Nucleus accumbens (tissue), 56 donors: ENCODE measurements at places on chromosomes 1 and 21.
A peak's percentile ranks its signal among the peaks of the same experiment; 100 is the strongest.

- DNase-seq, result no peak
These were observed 13.3 kb downstream of the COL6A2 start for GRCh38 chr21:46111193-46111571.

GRCh38 chr1:35718492-35719336 is at the start of gene C1orf216:
Gene C1orf216 (minus strand): TSS chr1:35718884. CDS start chr1:35716321, 2,563 bp downstream.
- DNase-seq, result no peak

GRCh38 chr1:5403935-5404334 is 588.3 kb downstream of the NPHP4 start:
- no peak for DNase-seq

DNA sequence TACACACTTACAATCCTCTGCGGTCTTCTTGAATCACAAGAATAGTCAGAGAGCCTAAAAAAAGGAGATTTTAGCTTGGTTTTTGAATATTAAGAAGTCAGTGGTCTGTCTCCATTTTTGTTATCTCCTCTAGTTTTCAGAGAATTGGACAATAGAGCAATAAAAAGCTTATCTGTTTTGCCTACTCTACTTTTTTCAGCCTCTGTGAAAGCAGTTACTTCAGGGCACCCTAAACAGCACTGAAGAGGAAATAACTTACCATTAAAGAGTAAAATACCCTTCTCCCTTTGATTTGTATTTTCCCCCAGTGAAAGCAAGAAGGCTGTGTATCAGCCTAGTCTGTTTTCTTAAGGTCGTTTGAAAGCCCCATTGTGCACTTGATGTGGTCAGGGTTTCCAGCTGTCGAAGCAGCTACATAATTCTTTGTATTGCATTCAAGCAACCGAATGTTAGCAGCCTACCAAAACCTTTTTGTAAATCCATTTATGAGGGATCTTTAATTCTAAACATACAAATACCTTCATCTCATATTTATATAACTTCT is 1.0 kb downstream of the NTMT2 start:
- DNase-seq, result no peak

DNA sequence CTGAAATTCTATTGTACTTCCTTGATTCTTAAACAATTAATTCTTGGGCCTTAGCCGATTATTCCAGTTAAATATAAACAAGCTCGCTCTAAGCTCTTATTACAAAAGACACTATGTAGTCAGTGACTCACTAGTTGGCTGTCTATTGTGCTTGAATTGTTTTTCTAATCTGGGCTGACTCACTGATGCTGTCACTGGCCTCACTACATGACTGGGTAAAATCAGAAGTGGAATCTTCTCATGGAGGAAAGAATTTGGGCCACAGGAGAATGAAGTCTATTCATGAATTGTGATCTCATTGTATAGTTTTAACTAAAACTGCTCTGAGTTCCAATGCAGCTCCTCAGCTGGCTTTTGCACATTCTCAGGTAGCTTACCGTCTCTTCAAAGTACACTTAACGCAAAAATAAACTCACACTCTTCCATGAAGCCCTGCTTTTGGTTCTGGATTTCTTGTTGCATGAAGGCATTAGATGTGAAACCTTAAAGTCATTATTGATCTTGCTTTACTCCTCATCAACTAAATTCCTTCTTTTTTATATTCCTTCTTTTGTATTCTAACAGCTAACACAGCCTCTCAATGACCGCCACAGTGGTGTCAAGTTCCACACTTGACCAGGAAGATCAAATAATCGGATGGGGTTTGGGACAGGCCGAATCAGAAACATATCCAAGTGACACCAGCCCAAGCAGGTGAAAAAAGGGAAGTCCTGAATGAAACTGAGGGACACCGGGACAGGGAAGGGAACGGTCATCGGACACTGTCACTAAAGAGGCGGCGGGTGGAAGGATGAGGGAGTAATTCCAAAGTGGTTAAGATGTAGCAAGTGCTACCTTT is 80.9 kb upstream of the LBR start:
- DNase-seq, result peak; percentile 45

DNA sequence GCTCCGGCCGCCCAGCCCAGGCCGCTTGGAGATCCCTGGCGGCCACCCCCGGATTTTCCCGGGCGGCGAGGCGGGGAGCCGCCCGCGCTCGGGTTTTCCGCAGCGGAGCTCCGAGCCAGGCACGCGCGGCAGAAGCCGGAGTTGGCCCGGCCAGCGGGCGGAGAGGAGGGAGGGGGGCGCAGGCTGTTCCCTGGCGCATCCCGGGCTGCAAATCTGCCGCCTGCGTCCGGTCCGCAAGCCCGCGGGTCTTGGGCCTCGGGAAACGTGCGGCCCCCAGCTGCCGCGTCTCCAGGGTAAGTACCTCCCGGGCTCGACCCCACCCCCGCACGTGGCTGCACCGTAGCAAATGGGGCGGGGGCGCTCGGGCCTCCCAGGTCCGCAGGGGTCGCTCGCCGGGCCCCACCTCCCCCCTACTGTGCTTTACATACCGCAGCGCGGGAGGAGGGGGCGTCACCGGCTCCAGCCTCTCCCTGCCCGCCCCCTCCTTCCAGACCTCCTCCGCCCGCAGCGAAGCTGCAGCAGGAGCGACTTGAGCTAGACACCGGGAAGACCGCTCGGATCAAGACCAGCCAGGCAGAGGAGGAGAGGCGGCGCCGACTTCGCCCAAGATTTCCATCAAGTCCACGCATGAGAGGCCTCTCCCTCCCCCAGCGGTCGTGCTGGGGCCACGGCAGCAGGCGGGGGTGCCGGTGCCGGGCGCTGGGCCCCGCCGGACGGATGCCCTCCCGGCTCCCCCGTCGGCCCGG is 1.6 kb downstream of the TMEM200B start:
- no peak for DNase-seq

- DNase-seq, result no peak
These were observed 253.2 kb downstream of the PTPRC start for GRCh38 chr1:198892065-198892464.

- DNase-seq, result no peak
These were observed 175.0 kb downstream of the VAV3 start for GRCh38 chr1:107789817-107790524.

GRCh38 chr1:2606881-2607621 is 20.5 kb downstream of the PRXL2B start:
- DNase-seq, result no peak

DNA sequence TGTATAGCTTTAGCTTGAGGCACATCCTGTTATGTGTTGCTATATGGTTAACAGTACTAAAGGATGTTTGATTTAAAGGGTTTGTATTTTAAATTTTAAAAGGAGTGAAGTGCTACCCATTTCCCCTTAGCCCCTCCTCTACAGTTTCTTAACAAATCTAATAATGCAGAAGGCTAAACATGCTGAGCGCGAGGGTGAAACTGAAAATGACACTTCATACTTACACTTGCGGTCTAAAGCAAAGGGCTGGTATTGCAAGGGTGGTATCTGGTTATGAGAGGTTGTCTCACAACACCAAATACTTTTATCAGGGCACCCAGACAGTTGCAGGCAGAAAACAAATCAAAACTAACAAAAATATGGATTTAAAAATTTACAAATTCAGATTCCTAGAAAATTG is 172.3 kb downstream of the SIPA1L2 start:
- no peak for DNase-seq

DNA sequence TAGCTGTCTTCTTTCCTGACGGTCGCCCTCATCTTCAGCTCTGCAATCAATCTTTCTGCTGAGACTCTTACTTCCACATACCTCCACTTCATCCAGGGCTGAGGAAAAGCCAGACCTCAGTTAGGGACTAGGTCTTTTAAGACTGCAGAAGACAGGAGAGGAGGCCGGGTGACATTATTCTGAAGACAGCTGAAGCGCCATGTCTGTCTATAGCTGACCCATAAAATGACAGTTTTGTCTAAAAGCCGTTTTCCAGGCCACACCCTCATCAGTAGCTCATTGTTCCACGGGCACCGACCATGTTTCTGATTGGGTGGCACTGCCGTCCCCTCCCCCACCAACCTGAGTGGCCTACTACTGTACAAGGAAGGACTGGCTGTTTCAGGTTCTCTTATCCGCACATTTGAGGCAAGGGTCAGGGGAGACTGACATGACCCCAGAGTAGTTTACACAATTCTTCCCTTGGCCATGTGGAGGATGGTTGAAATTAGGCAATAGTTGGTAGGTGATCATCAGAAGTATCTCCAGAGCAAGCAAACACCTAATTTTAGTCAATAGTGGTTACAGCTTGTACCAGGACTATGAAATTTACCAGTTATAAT is at the start of gene ADCY10:
ADCY10 (minus strand) TSS at position 240 of the 602 bp plus-strand sequence. CDS start 8,994 bp downstream, outside the sequence.
- no peak for DNase-seq

- no peak for DNase-seq
These were observed 68.0 kb upstream of the WDR26 start for GRCh38 chr1:224502459-224503160.

DNA sequence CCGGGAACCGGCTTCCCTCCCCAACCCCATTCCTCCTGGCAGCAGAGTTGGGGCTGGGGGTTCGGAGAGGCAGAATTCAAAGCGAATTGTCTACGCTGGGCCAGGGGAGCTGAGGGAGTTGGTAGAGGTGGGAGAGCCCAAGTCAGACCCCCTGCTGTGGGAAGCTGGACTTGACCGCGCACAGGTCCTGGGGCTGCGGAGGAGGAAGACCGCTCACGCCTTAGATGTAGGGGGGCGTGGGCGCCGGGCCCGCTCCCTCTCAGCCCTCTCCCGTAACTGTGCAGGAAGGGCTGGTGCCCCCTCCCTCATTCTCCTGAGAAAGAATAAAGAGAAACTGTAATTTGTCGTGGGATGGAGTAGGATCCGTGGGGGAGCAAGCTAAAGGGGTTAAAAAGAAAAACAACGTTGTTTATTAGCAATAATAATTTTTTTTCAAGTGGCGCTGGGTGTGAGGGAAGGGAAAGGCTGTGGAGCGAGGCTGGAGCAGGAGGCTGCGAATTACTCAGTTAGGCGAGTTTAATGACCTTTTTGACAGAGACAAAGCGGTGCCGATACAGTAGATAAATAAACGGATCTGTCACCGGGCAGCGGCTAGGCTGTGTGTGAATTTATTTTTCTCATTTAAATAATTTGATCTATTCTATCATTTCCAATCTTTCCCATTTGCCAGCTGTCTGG is 838 bp upstream of the GRIK3 start:
- no peak for DNase-seq

GRCh38 chr1:117301901-117302300 is 65.3 kb upstream of the MAN1A2 start:
- DNase-seq, result no peak

GRCh38 chr1:6365047-6365446 is 28.5 kb downstream of the ACOT7 start:
- DNase-seq, result no peak

GRCh38 chr1:240056350-240056749 is 35.3 kb upstream of the FMN2 start:
- no peak for DNase-seq

DNA sequence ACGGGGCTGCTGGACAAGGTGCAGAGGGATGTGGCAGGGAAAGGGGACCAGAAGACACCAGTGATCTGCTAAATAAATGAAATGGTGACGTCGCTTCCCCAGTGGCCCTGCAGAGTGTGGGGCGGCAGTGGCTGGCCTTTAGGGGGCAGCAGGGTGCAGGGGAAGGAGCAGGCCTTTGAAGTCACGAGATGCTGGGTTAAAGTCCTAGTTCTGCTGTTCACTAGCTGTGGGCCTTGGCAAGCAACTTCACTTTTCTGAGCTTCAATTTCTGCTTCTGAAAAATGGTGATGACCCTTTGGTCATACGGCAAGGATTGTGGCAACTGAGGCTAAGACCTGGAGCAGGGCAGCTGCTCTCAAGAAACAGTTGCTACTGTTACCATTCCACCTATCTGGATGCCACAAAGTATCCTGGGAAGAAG is 9.2 kb upstream of the GALE start:
- peak; percentile 34 for DNase-seq

DNA sequence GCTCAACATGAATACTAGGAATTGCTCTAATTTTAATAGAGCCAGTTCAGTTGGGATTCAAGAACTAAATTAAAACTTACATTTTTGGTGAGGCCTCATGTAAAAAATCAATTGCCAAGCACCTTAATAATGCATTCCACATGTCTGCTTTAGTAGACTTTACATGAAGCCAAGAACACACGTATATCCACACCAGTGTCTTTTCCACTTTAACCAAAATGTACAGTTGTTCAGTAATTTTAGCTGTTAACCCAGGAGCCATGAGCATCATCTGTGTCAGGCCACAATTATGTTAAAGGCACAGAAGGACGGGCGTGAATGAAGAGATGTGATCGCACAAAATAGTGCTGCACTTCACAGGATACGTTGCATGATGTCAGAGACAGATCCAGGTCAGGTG is 136.7 kb downstream of the TLR5 start:
- DNase-seq, result no peak

DNA sequence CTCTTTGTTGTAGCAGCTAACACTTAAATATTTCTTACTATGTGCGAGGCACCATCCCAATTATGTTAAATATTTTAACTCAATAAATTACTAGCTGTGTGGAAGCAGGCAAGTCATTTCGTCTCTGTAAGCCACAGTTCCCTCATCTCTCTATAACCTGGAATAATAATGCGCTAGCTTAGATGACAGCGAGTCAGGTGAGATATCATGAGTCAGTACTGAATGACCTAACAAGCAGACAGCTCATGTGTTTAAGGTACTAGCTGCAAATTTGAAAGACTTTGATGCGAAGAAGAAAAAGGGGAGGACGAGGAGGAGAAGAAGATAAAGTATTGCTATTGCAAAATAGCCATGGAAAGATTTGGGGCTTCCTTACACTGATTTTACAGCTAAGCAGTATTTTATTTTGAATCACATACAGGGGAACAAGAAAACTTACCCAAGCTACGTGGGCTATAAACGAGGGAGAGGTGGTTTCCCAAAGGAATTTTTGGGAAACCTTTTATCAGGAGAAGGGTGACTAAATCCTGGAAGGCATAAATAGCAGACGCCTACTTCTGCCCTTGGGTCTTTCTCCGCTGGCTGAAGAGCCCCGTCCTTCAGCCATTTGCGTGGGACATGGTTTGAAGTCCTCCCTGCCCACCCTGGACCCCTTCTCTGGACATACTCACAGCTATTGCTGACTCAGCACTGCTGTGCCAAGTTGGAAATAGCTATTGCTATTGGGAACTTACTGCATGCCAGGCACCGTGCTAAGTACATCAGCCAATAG is 8.9 kb downstream of the CITED4 start:
- no peak for DNase-seq

DNA sequence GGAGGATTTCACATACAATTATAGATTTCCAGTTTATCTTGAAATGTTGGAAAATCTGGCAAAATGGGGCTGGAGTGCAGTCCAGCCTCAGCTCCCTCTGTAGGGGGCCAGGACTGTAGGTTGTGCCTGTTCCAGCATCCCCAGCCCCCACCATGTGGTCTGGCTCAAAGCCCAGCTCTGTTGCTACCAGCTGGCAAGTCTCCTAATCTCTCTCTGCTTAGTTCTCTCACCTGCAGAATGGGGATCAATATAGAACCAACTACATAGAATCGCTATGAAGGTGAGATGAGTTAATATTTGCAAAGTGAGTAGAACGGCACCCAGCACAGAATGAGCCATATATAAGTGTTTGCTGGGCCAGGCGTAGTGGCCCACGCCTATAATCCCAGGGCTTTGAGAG is 50.0 kb upstream of the TARDBP start:
- no peak for DNase-seq

DNA sequence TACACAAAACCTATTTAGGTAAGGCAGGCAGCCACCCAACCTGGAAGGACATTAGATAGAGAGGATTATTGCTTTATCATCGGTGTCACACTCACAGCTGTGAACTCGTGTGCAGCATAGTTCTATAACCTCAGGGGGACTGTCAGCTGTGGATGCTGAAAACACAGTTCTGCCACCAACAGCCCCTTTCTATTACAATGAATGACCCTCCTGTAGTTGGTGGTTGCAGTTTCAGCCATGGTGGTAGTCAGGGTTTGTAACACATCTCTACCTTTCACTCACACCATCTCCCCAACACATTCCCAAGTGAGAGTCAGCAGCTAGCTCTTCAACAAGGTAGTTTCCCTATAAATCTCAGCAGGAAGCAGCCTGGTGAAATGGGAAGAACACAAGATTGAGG is 136.8 kb downstream of the ZC3H11B start:
- no peak for DNase-seq

- no peak for DNase-seq
These were observed 53.1 kb downstream of the NBPF6 start for GRCh38 chr1:108503062-108503733.
